Inflammatory macrophage treated with lipopolysaccharide for 1 hour (primary cell): ENCODE measurements at places on chromosomes 16 and 17.

- DNase-seq = no peak
Measured at GRCh38 chr17:78474614-78475146, 96.2 kb downstream of the PGS1 start.

GRCh38 chr17:49932138-49932723 lies 36.8 kb upstream of the DLX4 start:
- no peak for DNase-seq

DNA sequence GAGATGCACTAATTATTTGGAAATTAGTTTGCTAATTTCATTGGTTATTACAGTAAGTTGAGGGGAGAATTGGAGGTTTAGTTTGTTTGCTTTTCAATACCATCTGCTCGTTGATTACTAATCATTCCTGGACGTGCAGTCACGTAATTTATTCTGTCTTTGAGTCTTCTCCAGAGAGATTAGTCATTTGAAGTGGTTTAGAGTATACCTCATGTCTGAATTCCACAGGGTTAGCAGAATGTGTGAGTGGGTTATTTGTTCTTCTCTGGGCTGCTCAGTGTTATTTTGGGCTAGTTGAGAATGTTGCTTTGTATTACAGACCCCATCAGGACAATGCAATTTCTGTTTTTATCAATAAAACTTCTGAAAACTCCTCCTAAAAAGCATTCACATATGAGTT lies 265.0 kb downstream of the RBFOX1 start:
- DNase-seq = no peak

DNA sequence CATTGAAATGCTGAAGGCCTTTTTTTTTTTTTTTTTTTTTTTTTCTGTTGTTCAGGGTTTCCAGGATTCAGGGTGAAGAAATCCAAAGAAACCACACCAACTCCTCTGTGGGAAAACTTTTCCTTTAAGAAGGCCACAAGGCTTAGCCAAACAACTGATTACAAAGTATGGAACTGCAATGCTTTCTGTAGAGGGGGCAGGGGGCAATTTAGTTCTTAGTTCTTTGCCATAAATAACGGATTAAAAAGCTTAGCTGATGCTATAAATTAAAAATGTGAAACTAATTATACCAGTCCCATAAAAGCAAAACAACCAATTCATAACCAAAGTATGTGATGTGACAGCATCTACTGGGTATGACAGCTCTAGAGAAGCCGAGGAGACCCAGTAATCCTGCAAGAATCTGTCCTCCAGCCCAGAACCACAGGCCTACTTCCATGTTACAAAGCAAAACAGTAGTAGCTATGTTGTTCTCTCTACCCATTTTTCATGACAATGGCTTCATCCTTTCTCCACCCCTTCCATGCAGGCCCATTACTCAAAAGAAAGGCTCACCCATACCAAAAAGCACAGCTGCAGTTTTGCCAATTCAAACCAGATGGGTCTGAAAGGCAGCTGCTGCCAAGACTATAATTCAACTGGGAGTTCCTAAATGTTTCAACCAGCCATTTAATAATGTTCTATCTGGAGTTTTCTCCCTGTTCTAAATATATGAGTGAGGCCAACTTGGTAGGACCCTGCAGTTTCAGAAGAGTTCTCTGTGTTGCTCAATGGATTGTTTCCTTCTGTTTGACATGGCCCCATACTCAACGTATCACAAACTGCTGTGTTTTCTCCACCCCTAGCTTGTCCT lies 167.1 kb upstream of the ZFHX3 start:
- no peak for DNase-seq

DNA sequence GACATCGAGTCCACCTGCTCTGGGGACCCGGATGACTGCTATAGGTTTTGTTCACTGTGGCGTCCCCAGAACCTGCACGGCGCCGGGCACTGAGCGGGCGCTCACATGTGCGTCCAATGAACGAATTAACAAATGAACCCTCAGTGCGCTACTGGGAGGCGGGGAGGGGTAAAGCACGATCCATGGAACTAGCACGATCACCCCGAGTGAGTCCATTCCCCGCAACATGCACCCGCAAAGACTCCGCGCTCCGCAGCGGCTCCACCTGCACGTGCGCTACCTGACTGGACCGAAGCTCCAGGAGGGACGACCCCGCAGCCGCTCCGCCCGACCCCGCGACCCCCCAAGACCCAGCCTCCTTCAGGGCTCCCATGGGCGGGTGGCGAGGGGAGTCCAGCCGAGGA lies 491 bp downstream of the TRAP1 start:
- no peak for DNase-seq
